ENCODE measurements at places on chromosomes 7 and 10. TPM values are rescaled to one million over a fixed set of nuclear protein-coding genes. Genes with fewer than 3 reads are reported as not detected.

Gene TAC1
- 1.5 TPM for total RNA-seq

GRCh38 chr7:120160166-120160565 is 112.8 kb upstream of the KCND2 start:
- no peak for DNase-seq

- DNase-seq = no peak
Observed at GRCh38 chr7:74656441-74656836, 1.1 kb upstream of the GTF2I start.

DNA sequence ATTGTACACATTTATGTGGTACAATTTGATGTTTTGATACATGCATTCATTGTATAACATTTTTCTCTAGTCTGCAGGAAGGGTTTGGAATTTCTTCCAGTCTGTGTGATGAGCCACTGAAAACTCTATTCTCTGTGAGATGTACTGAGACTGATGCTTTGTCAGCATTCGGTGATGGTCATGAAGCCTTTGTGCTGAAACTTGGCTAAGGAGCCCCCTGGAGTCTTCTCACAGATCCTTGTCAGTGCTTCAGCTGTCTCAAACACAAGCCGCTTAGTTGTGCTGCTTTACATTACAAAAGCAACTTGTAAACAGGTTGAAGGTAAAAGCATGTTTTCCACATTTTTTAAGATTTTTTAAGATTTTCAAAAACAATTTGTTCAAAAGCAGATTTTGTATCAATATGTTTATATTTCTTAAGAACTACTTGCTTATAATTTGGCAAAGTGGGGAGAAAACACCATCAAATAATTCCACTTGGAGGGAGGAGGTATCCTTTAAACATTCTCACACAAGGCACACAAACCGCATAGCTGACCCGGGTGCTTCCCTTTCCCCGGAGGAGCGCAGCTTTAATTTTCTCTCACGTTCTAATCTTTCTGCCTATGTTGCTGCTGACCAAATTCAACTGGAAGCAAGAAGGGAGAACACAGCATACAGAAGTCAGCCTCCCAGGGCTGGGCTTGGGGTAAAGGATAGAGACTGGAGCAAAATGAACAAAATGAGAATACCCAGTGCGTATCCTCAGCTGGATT is 249.8 kb upstream of the VSTM2A start:
- DNase-seq = no peak

Gene SUN3
- total RNA-seq = not detected

Gene GLI3
- total RNA-seq = 25.5 TPM

Gene PIK3AP1
- total RNA-seq = 17.7 TPM

- peak; percentile 80 for DNase-seq
Observed at GRCh38 chr10:5540080-5540479, 15.3 kb downstream of the CALML3 start.

Gene AKR1C8
- 1.3 TPM for total RNA-seq

DNA sequence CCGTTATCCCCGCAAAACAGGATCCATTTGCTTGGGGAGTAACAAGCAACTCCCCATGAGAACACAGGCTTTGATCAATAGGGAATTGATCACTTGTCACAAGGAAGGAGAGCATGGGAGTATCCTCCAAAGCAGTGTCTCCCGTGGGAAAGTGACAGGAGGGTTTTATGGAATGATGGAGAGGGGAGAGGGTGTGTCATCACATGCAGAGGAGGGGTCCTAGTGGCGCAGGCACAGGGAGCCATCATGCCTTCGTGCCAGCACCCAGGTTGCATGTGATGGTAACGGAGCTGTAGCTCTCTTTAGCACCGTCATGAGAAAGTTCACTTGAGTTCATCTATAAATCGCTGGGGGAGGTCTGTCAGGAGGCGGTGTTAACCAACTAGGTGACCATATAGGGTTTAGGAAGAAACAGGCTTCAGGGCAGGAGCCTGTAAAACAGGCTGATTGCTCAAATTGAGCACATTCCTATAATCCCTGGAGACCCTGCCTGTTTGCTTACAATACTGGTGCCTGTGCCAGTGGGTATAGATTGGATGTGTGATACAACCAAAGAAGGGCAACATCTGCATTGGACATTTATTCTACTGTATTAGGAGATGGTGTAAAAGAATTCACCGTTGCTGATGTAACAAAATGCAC is 428.5 kb downstream of the GALNT17 start:
- no peak for DNase-seq

DNA sequence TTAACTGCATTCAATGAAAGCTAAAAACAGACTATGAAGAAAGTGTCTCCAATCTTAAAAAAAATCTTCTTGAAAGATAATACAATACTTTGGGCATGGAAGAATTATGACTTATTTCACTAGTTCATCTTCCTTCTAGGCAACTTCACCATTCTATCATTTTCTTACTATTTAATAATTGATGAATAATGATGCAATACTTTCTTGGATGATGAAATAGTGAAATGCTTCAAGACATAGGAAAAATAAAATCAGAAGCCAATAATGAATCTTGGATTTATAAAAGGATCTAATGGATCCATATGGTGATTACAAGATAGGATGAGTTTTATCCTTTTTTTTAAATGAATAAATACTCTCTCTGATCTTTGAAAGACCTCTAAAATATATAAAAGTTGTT is 4.4 kb downstream of the DMBT1 start:
- DNase-seq = no peak

DNA sequence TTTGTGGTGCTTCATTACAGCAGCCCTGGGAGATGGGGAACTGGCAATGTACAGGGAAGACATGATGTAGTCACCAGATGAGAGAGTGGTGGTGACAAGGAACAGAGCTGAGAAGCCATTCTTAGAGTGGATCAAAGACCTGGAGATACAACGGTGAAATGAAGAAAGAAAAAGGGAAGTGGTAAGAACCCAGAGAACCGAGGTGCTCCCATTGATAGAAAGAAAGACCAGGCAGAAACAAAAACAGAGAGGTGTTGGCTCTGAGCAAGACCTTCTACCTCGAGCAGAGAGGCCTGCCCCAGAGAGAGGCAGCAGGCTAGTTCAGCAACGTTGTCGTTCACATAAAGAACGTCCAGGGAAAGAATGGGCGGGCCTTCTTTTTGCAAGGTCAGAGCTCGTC is 186.7 kb downstream of the ADAM12 start:
- no peak for DNase-seq

DNA sequence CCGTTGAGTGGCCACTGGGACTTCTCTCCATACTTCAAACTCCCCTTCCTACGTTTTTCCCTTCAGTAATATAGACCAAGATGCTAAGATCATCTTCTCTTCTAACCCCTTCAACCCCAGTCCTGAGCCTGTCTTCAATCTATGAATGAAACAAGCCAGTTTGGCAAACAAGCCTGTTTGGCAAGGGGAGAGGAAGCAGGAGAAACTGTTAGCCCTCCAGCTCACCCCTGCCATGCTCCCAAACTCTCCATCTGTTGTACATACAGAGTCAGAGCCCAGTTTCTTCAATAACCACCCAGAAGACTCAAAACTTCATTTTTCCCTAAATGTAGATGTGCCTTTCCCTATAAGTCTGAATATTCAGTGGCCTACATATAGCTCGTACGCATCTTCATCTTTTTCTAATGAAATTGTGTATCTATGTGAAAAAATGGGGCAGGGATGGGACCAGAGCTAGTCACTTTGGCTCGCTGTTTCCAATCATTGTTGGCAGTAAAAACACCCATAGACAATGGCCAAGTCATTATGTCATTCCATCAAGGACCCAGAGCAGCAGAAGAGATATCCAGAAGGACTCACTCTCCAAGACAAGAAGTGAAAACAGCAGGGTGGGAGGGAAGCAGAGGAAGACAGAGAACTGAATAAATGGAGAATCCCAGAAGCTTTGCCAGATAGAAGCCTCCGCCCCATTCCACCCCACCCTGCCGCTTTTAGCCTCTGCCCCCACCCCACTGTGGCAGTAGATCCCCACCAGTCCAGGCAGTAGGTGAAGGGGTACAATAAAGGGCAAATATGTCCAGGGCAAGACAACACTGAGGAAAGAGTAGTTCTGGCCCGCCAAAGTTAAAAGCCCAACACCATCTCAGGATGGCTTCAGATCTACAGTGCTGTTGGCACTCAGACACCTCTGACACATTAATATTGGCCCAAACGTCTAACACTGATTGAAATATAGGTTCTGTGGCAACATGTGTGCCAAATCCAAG is 87.3 kb downstream of the DOCK4 start:
- DNase-seq = no peak

GRCh38 chr7:76086070-76086469 is 38.2 kb downstream of the MDH2 start:
- DNase-seq = no peak

Gene HMX3
- not detected for total RNA-seq

GRCh38 chr7:144713850-144714249 is 122.0 kb downstream of the TPK1 start:
- DNase-seq = no peak

GRCh38 chr10:96272316-96273280 is 1.2 kb upstream of the BLNK start:
- DNase-seq = no peak

GRCh38 chr10:48835781-48836180 is 103.9 kb downstream of the LRRC18 start:
- no peak for DNase-seq

- DNase-seq = no peak
Observed at GRCh38 chr10:131910663-131911314, 10.0 kb downstream of the PPP2R2D start.

Gene TFPI2
- total RNA-seq = 27.9 TPM

- no peak for DNase-seq
Observed at GRCh38 chr7:105210721-105211205, 178.0 kb downstream of the SRPK2 start.

Gene FLNC
- 16.2 TPM for total RNA-seq

Measured in mesenteric fat pad (tissue), 1 donor.